Stimulated activated CD4-positive, alpha-beta T cell treated with anti-CD3 and anti-CD28 coated beads, Interleukin-1b, Interleukin-23, amount 100 ng/mL, for 48 hours (primary cell): ENCODE measurements at places on chromosomes 1 and 21.

- no peak for DNase-seq
Measured at GRCh38 chr1:204376465-204376864, 16.7 kb upstream of the PLEKHA6 start.

DNA sequence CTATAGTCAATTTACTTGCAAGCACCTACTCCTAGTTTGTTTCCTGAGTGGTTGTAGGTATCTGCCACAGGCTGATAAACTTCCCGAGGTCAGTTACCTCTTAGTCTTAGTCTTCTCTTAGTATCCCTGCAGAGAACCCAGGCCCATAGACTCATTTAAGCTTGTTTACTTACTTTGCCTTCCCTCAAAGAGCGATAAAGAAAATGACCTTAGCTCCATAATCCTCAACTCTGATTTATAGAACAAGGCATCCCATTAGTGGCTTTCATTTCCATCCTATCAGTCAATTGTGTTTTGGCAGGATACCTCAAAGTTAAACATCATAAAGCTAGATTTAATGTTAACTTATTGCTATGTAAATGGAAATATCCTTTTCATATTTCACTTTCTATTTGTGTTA is 119.7 kb downstream of the UCHL5 start:
- DNase-seq, result no peak

DNA sequence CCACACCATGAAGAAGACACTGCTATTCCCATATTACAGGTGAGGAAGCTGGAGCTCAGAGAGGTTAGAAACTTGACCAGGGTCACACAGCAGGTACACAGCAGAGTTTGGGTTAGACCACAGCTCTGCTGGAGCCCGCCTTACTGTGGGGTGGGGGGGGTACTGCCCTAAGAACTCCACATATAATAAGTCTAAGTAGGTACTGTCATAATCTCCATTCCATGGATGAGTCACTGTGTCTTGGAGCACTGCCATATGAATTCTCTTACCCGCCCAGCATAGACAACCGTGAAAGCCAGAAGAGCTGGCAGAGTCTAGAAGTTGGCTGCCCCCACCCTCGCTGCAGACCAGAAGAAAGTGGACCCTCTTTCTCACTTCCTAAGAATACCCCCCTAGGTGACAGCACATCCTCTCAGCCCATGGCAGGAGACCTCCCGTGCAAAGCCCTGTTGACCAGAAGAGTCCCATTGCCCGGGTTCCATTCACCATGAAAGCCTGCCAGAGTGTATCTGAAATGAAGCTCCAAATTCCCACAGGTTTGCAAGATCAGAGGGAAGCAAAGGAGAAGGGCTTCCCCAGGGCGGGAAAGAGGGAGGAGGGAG is 5.2 kb upstream of the PLA2G2D start:
- DNase-seq, result no peak

- DNase-seq, result no peak
Measured at GRCh38 chr1:34263406-34263805, 86.7 kb downstream of the C1orf94 start.

- DNase-seq, result no peak
Measured at GRCh38 chr21:24671901-24672300, 935.4 kb downstream of the MRPL39 start.

- DNase-seq, result no peak
Measured at GRCh38 chr1:167584581-167584980, 31.0 kb upstream of the CREG1 start.

- DNase-seq, result no peak
Measured at GRCh38 chr1:109266965-109267364, 16.0 kb downstream of the PSRC1 start.

GRCh38 chr1:67919274-67920072 is 86.2 kb upstream of the GNG12 start:
- no peak for DNase-seq

DNA sequence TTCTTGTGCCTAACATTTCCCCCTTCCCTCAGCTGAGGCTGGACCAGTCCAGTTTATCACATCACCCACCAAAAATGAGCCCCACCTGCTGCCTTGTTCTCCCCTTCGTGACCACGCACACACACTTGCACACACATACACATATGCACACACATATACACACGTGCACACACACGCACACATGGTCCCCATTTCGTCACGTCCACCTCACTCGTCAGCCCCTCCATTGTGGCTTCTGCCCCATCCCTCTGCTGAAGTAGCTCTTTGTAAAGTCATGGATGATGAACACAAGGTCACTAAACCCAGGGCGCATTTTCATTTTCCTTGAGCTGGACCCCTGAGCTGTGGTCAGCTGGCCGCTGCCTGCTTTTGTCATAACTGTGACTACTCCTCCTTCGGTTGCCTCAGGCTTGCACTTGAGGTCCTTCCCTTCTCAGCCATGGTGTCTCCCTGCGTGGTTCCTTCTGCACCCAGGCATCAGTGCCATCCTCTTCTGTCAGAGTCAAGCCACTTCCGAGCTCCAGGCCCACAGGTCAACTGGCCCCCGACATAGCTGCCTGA is 93.8 kb downstream of the SYT2 start:
- DNase-seq, result no peak

GRCh38 chr21:37358397-37358796 is 8.2 kb upstream of the DYRK1A start:
- DNase-seq, result no peak

- DNase-seq, result no peak
Measured at GRCh38 chr1:17404820-17405219, 32.8 kb downstream of the PADI6 start.

DNA sequence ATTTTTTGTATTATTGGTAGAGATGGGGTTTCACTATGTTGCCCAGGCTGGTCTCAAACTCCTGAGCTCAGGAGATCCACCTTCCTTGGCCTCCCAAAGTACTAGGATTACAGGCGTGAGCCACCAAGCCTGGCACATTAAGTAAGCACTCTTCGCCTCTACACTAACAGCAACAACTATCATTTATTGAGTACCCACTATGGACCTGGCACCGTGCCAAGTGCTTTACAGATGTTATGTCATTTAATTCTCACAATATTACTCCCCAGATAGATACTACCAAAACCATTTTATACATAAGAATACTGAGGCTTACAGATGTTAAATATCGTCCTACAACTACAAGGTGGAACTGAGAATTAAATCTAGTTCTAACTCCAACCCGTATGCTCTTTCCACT is 50.1 kb downstream of the TUT4 start:
- DNase-seq, result no peak

- DNase-seq, result no peak
Measured at GRCh38 chr1:228376262-228376628, 30.4 kb downstream of the TRIM11 start.

DNA sequence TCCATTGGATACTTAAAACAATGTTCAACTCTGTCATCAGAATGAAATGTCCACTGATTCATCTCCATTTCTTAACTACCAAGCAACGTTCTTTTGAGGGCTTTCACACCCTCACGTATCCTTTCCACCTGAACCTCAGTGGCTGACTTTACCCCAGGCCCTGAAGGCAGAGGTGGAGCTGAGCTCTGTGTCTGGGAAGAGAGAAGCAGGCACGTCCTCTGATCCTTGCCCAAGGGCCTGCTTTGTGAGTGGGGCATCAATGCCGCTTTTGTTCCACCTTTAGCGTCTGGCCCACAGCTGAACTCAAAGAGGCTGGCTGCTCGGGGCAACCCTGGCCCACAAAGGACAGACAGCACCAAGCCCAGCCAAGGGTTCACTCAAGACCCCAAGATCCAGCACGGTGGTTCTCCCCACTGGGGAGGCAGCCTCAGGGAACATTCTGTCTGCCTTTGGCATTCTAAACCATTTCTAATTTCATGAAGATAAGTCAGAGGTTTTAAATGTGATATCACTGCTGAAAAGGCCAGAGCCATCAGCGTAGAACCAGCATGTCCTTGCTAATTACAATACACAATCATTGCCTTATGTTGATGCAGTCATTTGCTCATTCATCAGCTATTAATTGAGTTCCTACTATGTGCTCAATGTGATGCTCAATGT is 126.0 kb upstream of the UBE2U start:
- no peak for DNase-seq

DNA sequence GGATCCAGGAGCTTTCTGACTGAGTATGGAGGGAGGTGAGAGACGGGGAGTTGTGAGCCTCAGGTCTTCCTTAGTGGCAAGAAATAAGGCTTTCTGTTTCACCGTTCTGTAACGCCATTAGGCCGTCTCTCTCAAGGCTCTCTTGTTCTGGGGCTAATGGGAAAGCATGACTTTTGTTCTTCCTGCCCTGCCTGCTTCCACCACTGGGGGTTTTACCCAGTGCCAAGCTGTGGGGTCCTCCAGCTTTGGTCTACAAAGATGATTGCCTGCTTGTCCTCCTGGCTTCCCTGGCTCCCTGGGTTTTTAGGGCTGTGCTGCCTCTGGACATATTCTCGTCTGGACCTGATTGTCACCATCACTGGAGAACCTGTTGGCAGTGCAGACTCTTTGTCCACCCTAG is 74.8 kb upstream of the TINAGL1 start:
- DNase-seq, result no peak
